ENCODE measurements at places on chromosomes 7 and 10.

DNA sequence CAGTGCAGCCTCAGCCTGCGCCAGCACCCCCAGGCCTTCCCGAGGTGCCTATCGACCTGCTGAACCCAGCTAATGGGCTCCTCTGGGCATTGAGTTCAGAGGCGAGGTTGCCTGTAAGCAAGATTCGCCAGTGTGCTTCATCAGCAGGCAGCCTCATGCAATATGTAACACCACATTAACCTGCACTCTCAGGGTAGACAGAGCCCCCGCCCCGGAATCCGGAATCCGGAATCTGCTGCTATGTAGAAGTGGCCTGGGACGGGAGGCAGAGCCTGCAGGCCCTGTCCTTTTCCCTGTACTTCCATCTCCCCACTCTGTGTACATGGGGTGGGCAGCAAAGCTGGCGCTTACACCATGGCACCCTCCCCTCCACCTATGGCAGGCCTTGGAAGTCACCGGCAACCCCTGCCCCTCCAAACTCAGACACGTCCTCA lies 83.9 kb upstream of the RET start:
- DNase-seq, result no peak

- DNase-seq, result no peak
These were observed 3.6 kb downstream of the MICU1 start for GRCh38 chr10:72622271-72622670.

- DNase-seq, result no peak
These were observed 12.5 kb downstream of the SUV39H2 start for GRCh38 chr10:14891151-14891550.

DNA sequence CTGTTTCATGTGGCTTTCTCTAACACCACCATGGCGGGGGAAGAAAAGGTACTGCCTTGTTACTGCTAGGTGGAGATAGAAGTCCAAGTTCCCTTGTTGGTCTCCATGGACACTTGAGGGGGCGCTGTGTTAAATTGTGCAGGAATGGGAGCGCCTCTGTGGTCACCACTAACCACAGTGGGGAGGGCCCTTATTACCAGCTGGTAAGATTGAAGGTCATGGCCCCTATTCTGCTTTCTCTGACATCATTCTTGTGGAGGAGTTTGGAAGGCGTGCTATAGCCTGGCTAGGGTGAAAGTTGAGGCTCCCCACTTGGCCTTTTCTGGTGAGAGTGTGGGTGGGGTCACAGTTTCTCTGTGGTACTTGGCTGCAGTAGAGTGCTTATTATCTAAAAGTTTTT lies 14.9 kb upstream of the MXI1 start:
- peak; percentile 41 for DNase-seq

DNA sequence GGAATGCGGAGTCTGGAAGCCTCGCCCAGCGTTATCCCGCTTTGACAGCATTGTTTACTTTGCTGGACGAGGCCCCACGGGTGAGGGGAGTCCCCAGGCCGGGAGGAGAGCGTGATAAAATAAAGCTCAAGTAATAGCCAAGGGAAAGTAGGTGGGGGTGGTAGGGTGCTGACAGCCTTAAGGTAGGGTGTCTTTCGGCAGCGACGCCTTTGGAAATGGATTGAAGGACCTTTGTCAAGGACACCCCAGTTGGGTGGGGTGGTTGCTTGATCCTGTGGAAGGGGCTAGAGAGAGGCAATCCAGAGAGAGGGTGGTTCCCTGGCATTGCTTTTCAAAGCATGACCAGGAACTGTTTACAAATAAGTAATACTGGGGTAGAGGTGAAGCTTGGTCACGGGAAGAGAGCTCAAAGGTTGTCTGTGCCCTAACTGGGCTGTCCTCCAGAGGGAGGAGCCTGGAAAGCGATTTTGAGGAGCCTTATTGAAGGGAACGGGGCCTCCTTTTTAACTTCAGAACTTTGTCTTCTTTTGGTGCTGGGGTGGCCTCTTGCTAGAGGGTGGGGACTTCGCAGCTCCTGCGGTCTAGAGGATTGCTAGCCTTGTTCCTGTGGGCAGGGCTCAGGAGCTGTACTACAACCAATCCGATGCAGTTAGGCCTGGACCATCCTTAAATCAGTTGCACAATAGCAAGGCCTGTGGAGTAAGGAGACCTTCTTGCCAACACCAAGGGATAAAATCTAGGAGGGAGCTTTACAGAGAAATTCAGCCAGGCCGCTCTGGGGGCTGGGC lies 1.3 kb downstream of the EIF4EBP2 start:
- peak; percentile 58 for DNase-seq

GRCh38 chr10:100043344-100043743 lies 33.6 kb upstream of the DNMBP start:
- peak; percentile 78 for DNase-seq

GRCh38 chr10:58326967-58327381 lies 7.8 kb upstream of the UBE2D1 start:
- no peak for DNase-seq

DNA sequence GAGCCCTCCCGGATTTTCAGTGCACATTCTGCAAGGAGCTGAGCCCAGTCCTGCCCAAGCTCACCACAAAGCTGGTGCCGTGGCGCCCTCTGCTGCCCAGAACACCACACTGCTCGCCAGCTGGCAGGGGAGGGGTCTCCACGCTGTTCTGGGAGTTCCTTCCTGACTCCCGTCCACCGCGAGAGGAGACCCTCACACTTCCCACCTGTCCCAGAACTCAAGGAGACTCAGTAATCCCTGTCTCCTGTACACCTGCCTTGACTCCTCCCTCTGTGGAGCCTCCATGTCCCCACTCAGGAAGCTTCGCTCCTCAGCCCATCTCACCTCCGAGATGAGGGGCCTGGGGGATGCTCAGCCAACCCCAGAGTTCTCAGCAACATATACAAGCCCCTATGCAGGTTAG lies 11.3 kb downstream of the C10orf105 start:
- DNase-seq, result peak; percentile 54

DNA sequence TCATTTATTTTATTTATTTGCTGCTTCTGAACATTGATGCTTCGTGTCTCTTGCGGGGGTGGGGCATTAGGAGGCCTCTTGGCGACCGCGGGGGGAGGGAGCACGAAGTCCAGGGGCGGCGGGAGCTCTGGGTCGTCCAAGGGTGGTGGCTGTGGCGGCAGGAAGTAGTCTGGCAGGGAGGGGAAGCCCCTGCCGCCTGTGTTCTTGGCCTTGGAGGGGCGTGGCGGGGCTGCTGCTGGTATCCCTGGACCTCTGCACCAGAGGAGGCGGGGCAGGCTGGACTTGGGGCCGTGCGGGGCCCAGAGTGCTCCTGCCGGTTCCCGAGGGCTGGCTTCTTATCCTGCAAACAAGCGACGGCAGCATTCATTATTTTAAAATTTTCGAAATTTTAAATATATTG lies 70.5 kb upstream of the ABI1 start:
- DNase-seq, result no peak

GRCh38 chr7:2010101-2010500 lies 222.6 kb downstream of the MAD1L1 start:
- no peak for DNase-seq

GRCh38 chr10:131261890-131262475 lies 49.5 kb downstream of the TCERG1L start:
- DNase-seq, result no peak

DNA sequence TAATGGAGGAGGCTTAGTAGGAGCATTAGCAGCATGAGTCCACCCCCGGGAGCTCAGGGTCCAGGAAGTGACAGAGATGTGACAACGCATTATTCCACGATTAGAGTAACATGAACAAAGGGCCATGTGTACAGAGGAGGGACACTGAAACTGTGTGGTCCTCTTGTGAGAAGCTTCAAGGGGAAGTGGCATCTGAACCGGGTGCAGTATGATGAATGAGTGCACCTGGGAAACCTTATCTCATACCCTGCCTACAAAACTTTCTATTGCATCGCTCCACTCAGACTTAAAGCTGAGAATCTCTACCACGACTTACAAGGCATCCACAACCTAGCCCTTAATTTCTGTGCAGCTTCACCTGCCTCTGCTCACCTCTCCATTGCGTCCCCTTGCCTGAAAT lies 115.3 kb upstream of the AMPH start:
- DNase-seq, result no peak

DNA sequence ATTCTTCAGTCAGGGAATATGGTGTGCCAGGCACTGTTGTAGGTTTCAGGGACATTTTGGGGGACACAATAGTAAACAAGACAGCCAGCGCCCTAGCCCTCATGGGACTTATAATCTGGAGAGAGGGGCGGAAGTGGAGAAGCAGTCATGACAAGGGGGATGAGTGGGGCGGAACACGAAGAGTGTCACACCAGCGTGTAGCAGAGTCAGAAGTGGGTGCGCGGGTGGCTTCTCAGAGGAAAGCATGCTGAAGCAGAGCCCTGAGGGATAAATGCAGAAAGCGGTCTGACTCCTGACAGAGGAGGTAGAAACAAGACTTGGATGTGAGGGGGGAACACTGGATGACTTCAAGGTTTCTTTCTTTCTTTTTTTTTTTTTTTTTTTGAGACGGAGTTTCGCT lies 160.3 kb upstream of the LYZL2 start:
- no peak for DNase-seq

- no peak for DNase-seq
These were observed 30.4 kb upstream of the SLC13A1 start for GRCh38 chr7:123230147-123230546.

DNA sequence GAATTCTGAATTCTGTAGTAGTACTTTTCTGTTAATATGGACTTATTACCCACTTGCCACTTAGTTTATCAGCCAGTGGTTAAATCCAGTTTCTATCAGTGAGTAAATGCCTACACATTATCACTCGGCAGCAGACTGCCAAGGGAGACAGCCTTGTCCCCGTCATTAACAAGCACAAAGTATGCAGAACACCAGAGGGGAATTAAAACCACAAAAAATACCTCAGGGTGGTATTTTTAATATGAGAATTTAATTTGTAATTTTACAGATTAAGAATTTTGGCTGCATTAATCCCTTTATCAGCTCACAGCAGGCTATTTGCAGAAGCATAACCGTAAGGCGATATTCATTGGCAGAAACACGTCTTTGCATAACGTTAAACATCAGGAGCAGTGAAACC lies 150.0 kb upstream of the FZD1 start:
- no peak for DNase-seq

DNA sequence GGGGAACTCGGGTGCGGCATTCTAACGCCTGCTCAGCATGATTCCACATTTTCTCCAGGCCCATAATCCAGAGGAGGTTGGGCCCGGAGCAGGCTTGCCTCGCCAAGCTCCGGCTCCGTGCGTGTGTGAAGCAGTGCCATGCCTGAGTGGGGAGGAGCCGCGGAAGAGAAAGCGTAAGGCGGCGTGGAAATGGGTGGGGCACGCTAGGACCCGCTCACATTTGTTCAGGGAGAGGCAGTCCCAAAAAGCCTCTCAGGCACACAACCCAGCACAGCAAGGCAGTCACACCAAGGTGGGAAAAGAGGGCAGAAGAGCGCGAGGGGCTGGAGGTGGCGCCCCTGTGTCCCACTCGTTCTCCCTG lies 695 bp upstream of the VDAC2 start:
- DNase-seq, result peak; percentile 87

DNA sequence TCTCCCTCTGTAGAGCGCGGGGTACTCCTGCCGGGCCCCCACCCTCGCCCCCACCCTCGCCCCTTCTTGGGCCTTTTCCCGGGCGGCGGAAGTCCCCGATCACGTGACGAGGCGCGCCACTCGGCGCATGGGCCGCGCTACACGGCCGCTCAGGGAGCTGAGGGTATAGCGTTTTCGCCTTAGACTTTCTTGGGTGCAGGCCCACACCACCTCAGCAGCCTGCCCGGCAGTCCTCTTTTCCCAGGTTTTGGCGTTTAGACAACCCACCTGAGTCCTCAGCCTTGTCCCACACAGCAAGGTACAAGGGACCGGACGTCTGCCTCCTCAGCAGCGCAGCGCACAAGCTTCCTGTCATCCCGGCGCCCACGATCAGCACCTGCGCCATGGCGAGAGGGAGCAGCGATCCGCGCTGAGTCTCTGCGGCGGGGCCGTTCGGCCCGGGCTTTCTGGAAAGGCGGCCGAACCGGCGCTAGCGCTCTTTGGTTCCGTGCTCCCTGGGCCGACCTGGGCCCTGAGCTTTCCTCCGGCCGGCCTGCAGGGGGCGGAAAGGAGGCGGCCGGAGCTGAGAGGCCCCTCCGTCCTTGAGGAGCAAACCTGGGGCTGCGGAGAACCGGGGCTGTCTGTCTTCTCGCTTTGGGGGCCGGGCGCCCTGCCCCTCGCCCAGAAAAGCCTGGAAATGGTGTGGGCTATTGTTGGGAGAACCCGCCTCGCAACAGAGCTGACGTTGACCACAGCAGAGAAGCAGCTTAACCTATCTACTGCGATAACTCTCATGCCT lies at the start of gene RNLS:
Gene RNLS, minus strand, starts transcription at position 513 of the 778 bp plus-strand sequence.
- peak; percentile 74 for DNase-seq

DNA sequence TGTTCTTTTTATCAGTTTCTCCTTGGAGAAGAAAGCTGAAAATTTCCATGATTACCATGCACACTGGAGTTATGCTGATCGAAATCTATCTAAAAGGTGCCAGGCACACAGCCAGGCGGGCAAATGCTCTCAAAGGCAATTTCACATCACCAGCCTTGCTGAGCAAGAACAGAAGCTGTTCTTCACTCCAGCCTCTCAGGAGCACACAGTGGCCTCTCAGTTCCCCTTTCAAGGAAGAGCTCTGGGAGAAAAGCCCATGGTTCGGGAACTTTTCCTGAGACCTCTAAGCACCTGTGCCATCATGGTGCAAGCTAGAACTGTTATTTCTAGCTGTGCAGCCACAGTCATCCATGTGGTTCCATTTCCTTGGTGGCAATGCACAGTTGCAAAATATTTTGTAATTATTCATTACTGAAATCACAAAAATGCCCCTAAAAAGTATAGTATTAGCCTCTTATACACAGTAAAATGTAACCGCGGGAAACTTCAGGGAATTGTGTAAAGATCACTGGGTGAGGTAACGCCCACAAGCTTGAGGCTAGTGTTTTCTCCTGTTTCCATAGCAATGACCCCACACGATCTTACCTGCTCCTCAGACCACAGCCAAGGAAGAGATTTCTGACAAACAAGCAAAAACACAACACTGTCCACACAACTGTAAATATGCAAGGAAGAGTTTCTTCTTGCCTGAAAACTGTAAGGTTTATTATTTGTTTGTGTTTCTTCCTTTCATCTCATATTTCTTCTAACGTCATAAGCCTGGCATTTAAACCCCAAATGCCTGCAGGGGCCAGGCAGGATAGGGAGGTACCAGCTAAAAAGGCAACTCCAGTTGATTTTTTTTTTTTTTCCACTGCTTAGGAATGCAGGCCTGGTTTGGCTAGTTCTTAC lies 121.2 kb downstream of the FAM107B start:
- DNase-seq, result peak; percentile 53

DNA sequence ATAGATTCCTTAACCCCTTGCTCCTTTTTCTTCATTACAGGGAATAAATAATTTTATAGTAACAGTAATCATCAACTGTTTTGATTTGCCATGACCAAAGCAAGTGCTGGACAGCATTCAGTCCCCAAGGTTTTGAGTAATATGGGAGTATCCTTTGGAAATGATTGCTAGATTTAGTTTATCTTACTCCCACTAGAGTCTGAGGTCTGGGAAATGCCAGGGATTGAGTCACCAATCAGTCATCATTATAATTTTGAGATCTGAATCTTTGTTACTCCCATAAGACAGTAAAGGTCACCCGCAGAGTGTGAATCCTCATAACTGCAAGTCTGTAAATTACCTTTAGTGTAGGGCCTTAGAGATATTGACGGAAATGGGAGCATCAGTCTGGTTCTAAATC lies 133.7 kb upstream of the SEMA3E start:
- no peak for DNase-seq

GRCh38 chr10:13291061-13291460 lies 8.8 kb downstream of the PHYH start:
- no peak for DNase-seq

GRCh38 chr10:122290334-122290733 lies 19.2 kb downstream of the BTBD16 start:
- no peak for DNase-seq

All from DMS53 (cell line).